ENCODE measurements at places on chromosomes 5 and 9.

DNA sequence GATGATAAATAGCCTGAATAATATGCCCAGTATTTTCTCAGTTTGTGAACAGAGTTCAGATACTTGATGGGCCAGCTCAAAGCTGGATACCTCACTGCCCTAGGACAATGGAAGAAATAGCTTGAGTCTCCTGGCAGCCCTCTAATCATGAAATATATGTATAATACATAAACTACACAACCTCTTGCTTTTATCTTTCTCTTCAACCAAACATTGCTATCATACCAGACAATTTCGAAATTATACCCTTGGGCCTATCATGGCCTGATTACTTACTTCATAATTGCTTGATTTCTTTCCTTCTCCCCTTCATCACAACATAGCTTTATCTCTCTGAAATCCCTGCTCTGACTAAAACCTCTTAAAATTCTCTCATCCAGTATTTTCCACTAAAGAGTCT is 1144.9 kb upstream of the C9orf72 start:
- DNase-seq: no peak

DNA sequence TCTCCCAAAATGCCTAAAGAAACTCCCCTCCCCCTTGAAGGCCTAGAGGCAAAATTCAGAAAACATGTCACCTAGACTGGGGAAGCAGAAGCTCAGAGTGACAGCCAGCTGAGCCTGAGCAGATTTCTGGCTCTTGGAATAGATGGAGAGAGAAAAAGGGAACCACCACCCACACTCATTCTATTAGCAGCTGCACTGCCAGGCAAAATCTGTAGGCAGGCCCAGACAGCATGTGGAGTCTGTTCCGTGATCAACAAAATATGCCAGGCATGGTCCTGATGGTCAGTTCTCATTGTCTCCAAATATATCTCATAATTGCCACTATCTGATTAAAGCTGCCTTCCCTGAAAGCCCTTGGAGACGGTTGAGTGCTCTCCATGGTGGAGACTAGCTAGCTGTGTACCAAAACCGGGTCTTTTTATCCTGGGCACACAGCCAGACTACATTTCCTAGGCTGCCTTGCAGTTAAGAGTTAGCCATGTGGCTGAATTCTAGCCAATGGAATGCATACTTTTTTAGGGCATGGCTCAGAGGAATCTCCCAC is 131.7 kb upstream of the GPR151 start:
- DNase-seq: no peak

DNA sequence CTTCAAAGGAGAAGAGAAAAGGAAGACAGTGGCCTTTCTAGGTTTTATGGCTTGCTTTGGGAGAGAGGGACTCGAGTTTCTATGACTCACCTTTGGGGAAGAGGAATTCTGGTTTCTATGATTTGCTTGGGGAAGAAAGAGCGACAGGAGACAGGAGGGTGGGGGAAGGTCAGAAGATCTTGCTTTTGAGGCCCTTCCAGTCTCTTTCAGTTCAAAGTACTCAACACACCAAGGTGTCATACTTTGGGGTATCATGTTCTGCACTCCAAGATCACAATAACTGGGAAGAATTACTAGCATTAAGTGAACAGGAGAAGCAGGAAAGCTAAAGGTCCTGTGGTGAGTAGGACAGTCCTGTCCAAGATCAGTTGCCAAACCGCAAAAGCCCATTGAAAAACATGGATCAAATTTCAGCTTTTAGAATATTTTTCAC is 324.5 kb downstream of the ARHGEF28 start:
- DNase-seq: no peak

DNA sequence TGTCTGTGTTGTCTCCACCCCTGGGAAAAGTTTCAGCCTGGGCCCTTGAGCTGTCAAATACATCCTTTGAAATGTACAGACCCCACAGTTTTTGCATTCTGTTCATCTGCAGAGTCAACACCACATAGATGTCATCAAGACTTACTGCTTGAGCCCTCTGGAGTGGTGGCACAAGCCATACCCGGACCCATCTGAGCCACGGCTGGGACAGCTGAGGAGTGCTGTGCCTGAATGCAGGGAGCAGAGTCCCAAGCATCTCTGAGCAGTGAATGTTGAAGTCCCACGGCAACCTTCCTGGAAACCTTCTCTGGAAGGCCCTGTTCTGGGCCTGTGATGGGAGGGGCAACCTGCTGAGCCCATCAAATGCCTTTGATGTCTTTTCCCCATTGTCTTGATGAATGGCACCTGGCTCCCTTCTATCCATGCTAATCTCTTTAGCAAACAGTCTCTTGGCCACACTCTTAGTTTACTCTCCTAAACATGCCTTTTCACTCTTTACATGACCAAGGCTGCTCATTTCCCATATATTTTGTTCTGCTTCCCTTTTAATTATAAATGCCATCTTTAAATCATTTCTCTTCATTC is 92.5 kb downstream of the ATPSCKMT start:
- DNase-seq: no peak

DNA sequence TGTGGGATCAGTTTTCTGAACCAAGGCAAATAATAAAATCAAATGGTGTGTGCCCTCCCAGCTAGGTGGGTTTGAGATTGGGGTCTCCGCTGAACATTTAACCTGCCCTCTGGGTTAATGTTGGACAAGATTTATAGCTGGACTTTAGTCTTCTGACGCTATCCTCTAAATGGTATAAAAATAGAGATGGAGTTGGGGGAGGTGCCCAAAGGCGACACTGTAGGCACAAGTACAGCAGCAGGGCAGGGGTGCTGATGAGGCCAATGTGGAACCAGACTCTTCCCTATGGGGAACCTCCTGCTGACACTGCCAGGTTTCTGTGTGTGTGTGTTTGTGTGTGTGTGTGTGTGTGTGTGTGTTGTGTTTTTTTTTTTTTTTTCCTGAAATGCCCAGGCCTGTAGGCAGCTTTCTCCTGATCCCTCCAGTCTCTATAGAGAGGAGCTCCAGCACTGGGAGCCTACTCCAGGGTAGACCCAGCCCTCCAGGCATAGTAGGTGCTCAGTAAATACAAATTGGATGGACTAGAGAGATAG is 37.9 kb downstream of the PCDH1 start:
- no peak for DNase-seq
